ENCODE measurements at places on chromosomes 6 and 20. TPM values are rescaled to one million over a fixed set of nuclear protein-coding genes. Genes with fewer than 3 reads are reported as not detected.

GGTLC1 gene
- total RNA-seq: not detected

COX4I2 gene
- not detected for total RNA-seq

ECT2L gene
- not detected for total RNA-seq

TMEM200A gene
- 7.4 TPM for total RNA-seq

PTCHD4 gene
- total RNA-seq: not detected

FOXQ1 gene
- not detected for total RNA-seq

PAK5 gene
- not detected for total RNA-seq

KCNK17 gene
- not detected for total RNA-seq

NKAIN4 gene
- not detected for total RNA-seq

SLC35D3 gene
- not detected for total RNA-seq

EPHA7 gene
- total RNA-seq: not detected

KHDC1L gene
- not detected for total RNA-seq

PAQR8 gene
- total RNA-seq: 9.9 TPM

FYN gene
- total RNA-seq: 156 TPM

NKX2-4 gene
- not detected for total RNA-seq

SGK2 gene
- total RNA-seq: not detected

GJA1 gene
- total RNA-seq: not detected

ECI2 gene
- 18.9 TPM for total RNA-seq

IL20RA gene
- not detected for total RNA-seq

NANP gene
- 6.9 TPM for total RNA-seq

CCDC170 gene
- 0.02 TPM for total RNA-seq

NMBR gene
- total RNA-seq: not detected

ADISSP gene
- total RNA-seq: 24.9 TPM

SNAI1 gene
- total RNA-seq: 0.51 TPM

TMEM242 gene
- 10.0 TPM for total RNA-seq

CLPSL2 gene
- total RNA-seq: not detected

TOMM6 gene
- 194 TPM for total RNA-seq

DYNLT2 gene
- total RNA-seq: 2.5 TPM

SLC16A10 gene
- total RNA-seq: 1.0 TPM

STMN3 gene
- total RNA-seq: 14.3 TPM

ACSS2 gene
- 54.3 TPM for total RNA-seq

XKR7 gene
- not detected for total RNA-seq

EDN3 gene
- total RNA-seq: not detected

BTNL2 gene
- not detected for total RNA-seq

HLA-DMA gene
- 58.5 TPM for total RNA-seq

DCDC2 gene
- total RNA-seq: not detected

PPIL6 gene
- total RNA-seq: 0.29 TPM

CRIP3 gene
- total RNA-seq: 0.27 TPM

IMPG1 gene
- not detected for total RNA-seq

B3GALT4 gene
- 19.7 TPM for total RNA-seq

ANKRD6 gene
- total RNA-seq: 3.8 TPM

LKAAEAR1 gene
- total RNA-seq: not detected

TUBE1 gene
- 18.4 TPM for total RNA-seq

ERVFRD-1 gene
- not detected for total RNA-seq

ABHD12 gene
- 32.9 TPM for total RNA-seq

ZNF334 gene
- 1.3 TPM for total RNA-seq

RIMS4 gene
- not detected for total RNA-seq
